T-helper 17 cell (primary cell): ENCODE measurements at places on chromosomes 1 and 21.

GRCh38 chr1:170939476-170939875, 4.1 kb downstream of the MROH9 start:
- no peak for DNase-seq

DNA sequence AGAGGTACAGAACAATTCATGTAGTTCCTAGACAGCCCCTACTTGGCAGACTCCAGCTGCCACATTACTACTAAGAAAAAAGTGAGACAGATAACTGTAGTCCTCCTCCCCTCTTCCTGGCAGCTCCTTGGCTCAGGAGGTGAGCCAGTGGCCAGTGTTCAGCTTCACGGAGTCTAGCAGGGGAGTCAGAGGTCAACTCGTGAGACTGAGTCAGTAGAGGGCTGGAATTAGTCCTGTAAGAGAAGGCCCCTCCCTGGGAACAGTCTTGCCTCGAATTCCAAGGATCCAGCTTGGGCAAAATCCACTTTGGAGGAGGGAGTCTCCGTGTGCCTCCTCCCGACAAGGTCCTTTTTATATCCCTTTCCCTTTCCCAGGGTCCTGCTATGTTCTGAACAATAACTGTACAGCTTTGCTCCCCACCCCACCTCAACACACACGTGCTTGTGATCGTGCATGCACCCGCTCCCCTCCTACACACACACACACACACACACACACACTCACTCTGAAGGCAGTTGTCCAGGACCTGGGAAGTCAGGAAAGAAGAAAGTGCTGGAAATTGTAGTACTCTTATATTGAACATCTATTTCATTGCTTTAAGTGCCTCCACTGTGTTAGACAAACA, 22.5 kb upstream of the SLC27A3 start:
- no peak for DNase-seq

GRCh38 chr1:156706657-156707416, 1.5 kb upstream of the CRABP2 start:
- no peak for DNase-seq

GRCh38 chr1:90731382-90732050, 14.4 kb upstream of the BARHL2 start:
- DNase-seq = no peak

DNA sequence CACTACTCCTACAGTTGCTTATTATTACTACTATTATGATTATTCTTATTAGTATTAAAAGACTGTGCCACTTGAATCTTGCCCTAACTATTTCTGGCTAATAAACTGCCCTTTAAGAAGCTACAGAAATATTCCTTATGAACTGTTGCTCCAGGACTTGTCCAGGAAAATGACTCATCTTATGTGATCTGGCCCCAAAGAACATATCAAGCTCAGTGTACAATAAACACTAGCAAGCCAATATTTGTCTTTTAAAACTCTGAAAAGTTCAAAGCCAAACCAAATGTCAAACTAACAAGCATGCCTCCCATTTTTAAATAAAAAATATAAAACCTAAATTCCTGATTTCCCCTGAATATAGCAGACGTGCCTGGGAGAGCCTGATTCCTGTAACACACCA, 88.7 kb upstream of the SIM2 start:
- DNase-seq = no peak

DNA sequence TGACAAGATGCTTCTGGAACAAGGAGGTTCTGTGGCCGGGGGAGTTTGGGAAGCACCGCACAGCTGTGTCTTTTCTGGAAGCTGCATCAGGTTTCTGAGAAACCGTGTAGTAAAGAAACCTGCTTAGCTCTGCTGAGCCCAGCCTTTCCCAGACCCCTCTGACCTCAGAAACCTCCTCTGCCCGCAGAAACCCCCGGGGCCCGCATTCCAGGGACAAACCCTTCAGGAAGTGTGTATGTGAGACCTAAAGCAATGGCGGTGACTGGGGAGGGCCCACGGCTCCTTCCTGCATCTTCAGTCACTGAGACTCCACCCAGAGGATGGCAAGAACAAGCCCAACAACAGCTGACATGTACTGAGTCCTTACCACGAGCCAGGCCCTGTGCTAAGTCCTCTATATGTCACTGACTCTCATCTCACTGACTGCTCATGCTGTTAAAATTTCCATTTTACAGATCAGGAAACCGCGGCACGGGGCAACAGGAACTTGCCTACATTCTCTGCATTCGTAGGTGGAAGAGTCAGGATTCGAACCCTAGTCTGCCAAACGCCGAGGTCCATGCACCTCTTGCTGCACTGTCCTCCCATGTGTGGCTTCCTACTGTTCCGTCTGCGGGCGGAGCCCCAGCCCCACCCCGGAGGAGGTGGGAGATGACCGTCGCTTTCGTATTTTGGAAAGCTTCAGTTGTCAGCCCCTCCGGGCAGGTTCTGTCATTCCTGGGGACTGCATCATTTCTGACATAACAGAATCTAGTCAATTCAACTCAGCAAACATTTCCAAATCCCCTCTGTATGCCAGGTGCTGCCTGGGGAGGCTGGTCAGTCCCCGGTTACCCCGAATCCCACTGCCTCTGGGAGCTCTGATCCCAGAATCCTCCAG, 73.3 kb upstream of the KLHDC7A start:
- no peak for DNase-seq
